ENCODE measurements at places on chromosomes 7 and 10.

DNA sequence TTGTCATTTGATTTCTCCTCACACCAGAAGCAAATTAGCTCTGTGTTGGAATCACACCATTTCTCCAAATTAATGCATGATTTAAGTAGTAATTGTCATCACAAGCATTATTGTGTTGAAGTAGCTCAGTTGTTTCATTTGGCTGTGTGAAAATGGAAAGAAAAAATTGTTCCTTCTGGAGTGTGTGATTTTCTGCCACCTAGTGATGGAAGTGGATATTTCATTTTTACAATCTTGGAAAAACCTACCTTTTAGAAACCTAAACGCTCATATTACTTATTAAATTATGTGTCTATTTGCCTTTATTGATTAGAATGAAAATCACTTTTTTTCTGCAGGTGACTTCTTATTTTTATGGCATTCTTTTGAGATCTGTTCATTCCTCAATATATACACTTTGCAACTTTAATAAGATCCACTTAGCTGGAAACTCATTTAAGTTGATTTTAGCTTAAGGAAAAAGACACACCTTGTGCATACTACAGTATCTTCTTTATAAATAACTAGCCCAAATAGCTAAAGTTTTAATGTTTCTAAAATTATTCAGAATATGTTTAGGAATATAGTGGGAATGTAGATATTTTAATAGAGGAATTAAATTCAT, 50.0 kb downstream of the SRI start:
- DNase-seq: no peak

DNA sequence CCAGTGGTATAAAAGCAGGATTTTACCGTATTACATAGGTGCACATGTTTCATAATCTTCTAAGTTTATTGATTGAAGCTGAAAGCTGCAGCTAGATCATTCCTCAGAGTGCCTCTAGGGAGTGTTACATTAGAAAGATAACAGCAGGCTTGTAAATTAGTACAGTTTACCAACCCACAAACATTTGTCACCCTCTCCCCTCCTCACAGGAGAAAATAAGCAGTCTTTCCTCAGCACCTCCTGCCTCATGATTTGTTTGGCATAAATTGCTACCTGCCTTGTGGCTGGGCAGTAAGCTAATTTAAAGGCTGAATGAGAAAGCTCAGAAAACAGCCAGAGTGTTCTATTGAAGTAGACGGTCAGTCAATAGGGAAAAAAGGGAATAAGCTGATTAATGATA, 74.2 kb downstream of the NXPH1 start:
- DNase-seq: no peak

DNA sequence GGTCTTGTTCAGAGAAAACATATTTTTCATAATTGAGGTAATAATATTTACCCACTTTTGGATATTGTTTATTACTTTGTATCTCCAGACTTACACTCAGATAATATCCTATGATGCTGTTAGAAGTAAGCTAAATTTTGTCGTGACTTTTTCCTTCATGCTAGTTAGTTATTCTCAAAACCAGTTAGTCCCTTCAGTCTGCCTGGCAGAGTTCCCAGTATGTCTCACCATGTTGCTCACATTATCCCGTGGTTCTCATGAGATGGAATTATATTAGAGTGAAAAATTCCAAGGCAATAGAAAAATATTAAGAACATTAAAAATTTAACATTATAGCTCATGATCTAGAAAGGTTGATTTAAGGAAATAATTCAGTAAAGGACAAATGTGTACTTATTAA, 81.5 kb upstream of the SMIM30 start:
- DNase-seq: no peak

DNA sequence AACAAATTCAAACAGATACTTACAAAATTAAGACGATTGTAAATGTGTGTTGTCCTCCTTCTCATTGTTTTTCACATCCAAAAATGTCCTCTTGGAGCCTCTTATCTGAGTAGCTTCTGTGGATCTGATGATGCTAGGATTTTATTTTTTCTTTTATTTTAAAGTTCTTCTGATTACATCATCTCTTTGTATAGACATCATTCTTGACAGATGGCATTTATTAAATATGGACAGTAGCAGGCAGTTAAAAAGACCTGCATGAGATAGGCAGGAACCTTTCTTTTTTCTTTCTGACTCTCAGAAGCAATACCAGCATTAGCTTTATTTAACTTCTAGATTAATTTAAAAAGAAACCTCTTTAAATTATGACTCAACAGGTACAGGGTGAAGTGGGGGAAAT, at the start of gene RPA3:
TSS of gene RPA3 (minus strand) at position 116 of the 400 bp plus-strand sequence. CDS start 78,189 bp downstream, outside the sequence.
- DNase-seq: no peak

- DNase-seq: no peak
Measured at GRCh38 chr7:22651534-22652243, 75.3 kb upstream of the IL6 start.

- DNase-seq: no peak
Measured at GRCh38 chr10:87506956-87507355, 2.3 kb downstream of the MINPP1 start.

GRCh38 chr10:113435881-113436280, 117.0 kb upstream of the HABP2 start:
- no peak for DNase-seq

GRCh38 chr10:62818426-62819011, 2.4 kb upstream of the EGR2 start:
- DNase-seq: no peak

GRCh38 chr7:32164341-32164996, 94.3 kb upstream of the PDE1C start:
- no peak for DNase-seq

- DNase-seq: no peak
Measured at GRCh38 chr7:35648367-35648766, 46.6 kb downstream of the HERPUD2 start.

DNA sequence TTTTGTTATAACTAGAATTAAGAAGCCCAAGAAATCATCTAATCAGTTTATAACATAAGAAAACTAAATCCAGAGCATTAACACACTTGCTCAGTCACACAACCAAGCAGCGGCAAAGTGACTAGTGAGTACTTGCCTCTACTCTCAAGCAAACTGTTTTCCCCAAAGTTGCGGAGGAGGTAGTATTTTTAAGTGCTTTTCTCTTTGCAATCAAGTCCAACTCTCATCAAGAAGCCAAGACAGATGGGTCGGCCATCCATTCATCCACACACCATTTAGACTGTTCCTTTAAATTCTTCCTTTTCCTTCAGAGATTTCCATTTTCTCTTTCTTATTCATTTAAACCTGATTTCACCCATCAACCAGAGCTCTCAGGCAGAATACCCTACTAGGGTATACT, 25.4 kb downstream of the ARHGAP21 start:
- no peak for DNase-seq

- peak; percentile 26 for DNase-seq
Measured at GRCh38 chr7:21256310-21256877, 171.5 kb upstream of the SP4 start.

- DNase-seq: no peak
Measured at GRCh38 chr7:23864973-23865372, 155.0 kb downstream of the STK31 start.

GRCh38 chr7:128404886-128405470, 4.8 kb downstream of the IMPDH1 start:
- DNase-seq: no peak

GRCh38 chr7:68524126-68524525, 1074.1 kb upstream of the AUTS2 start:
- DNase-seq: no peak

GRCh38 chr7:125257617-125258016, 328.0 kb upstream of the POT1 start:
- no peak for DNase-seq

- no peak for DNase-seq
Measured at GRCh38 chr7:2779051-2779450, 65.1 kb downstream of the GNA12 start.

DNA sequence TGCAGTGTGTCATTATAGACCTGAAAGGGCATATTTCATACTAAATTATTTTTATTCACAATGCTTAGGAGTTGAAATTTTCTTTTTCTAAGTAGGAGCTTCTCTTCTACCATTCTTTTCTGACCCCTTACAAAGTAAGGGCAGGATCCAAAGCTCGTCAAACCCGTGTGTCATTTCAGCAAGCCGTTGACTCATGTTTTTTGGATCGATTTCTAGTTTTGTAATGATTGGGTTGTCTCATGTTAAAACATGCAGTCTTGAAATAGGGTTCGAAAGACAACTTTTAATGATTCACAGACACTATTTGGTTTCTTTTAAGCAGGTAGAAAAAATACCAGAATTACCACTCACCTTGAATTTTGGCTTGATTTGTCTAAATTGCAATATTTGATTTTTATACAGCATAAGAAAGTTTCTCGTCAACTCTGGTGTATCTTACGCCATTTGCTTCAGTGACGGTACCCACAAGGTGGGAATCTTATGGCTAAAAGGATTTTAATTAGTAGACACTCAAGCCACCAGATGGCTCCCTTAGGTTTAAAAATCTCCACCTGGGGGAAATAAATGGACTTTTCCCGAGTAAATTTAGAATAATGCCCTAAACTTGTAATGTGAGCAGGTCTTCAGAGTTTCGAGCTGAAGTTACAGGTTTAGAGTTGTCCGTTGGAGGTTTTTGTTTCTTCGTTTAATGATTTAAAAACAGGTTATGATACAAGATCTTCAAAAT, 283.4 kb downstream of the CCDC3 start:
- DNase-seq: no peak

- DNase-seq: no peak
Measured at GRCh38 chr7:76346778-76347177, 12.0 kb downstream of the YWHAG start.

DNA sequence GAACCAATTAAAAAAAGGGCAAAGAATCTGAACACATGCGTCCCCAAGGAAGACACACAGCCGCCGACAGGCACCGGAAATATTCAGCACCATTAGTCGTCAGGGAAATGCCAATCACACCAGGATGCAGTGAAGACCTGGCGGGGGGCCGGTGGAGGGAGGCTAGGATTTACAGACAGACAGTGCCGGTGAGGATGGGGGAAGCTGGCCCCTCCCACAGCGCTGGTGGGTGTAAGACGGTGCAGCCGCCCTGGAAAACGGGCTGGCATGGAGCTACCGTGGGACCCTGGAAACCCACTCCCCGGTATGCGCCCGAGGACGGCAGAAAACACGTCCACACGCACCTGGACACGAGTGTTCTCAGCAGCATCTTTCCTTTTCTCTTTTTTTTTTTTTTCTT, 4.8 kb upstream of the ADAP1 start:
- DNase-seq: peak; percentile 18

DNA sequence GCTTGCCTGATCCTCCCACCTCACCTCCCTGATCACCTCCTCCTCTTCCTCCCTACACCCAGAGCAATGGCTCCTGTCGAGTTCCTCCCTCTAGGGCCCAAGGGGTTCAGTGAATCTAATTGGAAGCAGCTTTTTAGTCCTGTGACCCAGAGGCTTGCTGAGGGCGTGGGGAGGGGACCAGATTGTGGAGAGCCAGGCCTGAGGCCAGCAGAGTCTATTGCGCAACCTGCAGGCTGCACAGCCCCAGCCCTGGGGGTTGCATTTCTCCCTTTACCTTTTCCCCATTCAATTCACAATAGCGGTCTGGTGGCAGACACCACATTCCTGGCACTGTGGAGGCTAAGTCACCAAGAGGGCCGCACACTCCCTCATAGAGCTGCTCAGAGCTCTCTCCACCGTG, 32.5 kb downstream of the GHRHR start:
- no peak for DNase-seq

GRCh38 chr10:34845070-34845469, 30.0 kb upstream of the PARD3 start:
- no peak for DNase-seq

- DNase-seq: no peak
Measured at GRCh38 chr7:143434660-143435059, 8.6 kb upstream of the TAS2R60 start.

DNA sequence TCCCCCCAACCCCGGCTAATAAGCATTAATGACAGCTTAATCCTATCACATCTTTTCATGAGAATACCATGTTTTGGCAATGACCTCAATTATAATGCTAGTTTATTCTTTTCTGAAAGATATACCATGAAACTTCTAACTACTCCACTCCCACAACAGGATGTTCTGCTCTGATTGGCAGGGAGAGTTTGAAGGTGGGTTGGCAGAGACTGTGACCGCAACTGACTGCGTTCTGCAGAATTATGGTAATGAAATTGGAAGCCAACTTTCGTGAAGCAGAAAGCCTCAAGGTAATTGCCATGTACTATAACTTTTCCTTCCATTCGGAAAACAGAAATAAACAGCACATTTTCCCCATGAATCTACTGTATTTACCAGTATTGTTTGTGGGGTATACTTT, 288.2 kb upstream of the SEMA3D start:
- no peak for DNase-seq

GRCh38 chr7:82592416-82592815, 148.8 kb upstream of the CACNA2D1 start:
- DNase-seq: no peak

GRCh38 chr10:29794776-29795611, 160.2 kb upstream of the SVIL start:
- DNase-seq: no peak

GRCh38 chr7:98855610-98856422, 14.0 kb downstream of the TMEM130 start:
- DNase-seq: no peak

DNA sequence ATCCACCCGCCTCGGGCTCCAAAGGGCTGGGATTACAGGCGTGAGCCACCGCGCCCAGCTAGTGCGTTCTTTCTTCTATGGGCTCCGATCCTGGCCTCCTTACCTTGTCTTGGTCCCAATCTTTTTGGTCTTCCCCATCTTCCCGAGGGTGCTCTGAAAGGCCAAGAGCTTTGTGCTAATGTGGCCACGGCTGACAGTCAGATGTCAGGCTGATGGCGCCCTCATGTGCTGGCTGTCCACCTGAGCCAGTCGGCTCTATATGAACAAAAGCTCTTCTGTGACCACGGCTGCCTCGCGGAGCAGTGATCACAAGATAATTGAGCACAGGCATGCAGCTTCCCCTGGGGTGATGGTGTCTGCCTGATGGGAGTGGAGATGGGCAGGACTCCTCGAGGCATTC, 11.0 kb upstream of the AHCYL2 start:
- DNase-seq: no peak

DNA sequence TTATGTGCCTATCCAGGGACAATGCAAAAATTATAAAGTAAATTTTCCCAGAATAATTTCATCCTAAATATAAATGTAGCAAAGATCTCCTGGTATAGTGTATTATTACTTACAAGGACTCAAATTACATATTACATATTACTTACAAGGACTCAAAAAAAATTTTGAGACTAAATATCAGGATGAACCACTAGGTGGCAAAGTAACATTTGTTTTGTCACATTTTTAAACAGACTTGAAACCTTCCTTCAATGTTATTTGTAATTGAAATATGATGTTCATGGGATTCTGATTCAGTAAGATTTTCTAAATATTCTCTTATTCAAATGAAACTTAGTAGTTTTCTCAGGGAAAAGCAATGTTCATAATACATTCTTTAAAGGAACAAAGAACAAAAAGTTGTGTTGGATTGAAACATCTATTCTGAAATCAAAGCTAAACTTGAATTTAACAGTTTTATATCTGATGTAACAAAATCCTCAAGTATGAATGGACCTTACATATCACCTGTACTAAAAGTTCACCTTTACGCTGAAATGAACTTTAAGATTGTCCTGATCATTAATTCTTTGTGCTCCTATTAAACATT, 74.3 kb upstream of the GNAI1 start:
- peak; percentile 80 for DNase-seq

Data from SK-N-MC (cell line).